ENCODE measurements at places on chromosomes 5 and 9.

DNA sequence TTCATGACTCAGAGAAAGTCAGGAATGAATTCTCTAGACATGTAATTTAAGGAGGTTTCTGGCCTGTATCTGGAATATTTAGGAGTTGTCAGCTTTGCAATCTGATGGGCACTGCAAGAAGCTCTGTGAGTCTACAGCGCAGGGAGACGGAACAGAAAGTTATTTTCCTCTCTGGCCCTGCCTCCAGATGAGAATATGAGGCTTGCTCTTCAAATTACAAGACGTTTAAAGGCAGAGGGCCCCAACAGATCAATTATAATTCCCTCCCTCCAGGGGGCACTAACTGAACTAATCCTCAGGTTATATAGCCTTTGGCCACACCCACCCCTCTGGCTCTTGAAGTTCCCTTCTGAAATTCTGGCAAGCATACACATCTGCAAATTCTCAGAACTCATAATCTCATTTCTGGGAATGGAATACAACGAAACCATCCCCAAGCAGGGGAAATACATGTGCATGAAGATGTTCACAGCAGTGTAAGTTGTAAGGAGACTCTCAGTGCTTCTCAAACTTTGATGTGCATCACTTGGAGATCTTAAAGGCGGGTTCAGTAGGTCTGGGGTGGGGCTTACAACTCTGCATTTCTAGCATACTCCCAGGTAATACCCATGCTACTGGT is 307.6 kb downstream of the CWC27 start:
- peak; percentile 52 for DNase-seq

DNA sequence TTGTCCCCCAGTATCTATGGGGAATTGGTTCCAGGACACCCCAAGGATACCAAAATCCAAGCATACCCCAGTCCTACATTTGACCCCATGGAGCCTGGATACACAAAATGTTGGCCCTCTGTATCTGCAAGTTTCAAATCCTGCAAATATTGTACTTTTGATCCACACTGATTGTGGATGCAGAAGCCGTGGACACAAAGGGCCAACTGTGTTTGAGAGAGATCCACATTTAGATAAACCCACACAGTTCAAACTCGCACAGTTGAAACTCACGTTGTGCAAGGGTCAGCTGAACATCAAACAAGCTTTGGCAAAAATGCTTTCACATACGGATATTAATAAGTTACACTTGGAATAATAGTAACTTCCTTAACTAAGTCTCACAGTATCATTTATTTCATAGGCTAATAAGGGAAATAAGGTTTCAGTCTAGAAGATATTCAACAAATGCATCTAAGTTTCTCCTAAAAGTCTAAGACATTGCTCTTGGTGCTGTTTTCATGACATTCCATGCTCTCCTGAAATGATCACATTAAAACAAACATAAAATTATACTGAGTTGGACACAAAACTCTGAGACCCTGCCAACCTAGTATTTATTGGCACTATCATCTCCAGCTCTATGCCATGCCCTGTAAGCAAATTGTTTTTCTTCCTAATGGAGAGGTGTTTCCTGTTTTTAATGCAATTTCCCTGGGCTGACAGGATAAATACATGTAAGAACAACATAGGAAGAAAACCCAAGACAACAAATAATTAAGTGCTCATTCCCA is 32.3 kb downstream of the ACTL7A start:
- DNase-seq = no peak

DNA sequence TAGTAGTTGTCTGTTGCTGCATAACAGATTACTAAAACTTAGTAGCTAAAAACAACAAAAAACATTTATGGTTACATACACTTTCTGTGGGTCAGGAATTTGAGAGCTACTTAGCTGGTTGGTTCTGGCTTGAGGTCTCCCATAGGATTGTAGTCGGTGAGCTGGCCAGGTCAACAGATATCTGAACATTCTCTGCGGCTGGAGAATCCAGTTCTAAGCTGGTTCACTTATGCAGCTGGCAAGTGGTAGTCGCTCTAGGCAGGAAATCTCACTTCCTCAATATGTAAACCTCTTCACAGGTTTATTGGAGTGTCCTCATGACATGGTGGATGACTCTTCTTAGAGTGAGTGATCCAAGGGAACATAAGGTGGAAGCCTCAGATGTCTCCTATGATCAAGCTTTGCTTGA is 65.7 kb upstream of the TNFAIP8 start:
- DNase-seq = no peak

- no peak for DNase-seq
Observed at GRCh38 chr5:115168829-115169486, 750 bp downstream of the TRIM36 start.

GRCh38 chr9:116361547-116361946 is 208.0 kb downstream of the PAPPA start:
- DNase-seq = no peak

GRCh38 chr5:176542135-176542595 is 5.0 kb upstream of the RNF44 start:
- peak; percentile 62 for DNase-seq

- DNase-seq = no peak
Observed at GRCh38 chr9:74044844-74045243, 452.3 kb upstream of the RORB start.

DNA sequence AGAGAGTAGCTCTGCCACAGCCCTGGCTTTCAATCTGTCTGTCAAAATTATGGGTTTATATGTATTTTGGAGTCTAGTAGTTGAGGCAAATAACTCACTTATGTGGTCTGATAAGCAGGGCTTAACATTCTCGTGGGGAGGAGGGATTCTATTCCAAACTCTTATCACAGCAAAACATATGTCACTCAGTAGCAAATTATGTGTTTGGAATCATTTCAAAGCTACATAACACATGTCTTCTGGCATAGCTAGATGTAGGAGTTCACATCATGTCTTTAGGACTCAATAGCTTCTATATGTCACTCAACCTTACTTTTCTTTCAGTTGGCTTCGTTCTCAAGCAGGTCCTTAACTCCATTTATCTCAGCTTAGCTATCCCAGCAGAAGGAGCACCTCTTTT is 144.5 kb upstream of the SEMA6A start:
- DNase-seq = no peak

- no peak for DNase-seq
Observed at GRCh38 chr5:143041972-143042770, 272.0 kb downstream of the ARHGAP26 start.

GRCh38 chr9:123637606-123637944 is 281.6 kb downstream of the CRB2 start:
- DNase-seq = no peak

GRCh38 chr5:78829811-78830527 is 155.1 kb downstream of the ARSB start:
- no peak for DNase-seq

DNA sequence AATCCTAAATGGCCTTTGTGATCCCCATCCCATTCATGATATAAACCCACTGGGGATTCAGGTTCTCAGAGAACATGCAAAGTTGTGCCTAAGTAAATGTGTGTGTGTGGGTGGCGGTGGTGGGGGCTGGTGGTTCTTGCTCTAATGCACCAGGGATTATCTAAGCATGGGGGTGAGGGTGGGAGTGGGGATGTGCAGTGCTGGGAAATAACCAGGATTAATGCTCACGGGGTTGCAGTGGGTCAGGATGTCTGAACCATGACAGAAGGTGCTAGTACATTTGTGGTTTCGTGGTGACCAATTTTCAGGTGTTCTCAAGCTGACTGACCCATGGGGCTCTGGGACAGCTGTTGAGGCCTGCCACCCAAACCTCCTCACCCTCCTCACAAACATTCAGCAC is 101.0 kb downstream of the ZNF608 start:
- DNase-seq = no peak

GRCh38 chr5:93998951-93999455 is 257.6 kb upstream of the POU5F2 start:
- DNase-seq = no peak

DNA sequence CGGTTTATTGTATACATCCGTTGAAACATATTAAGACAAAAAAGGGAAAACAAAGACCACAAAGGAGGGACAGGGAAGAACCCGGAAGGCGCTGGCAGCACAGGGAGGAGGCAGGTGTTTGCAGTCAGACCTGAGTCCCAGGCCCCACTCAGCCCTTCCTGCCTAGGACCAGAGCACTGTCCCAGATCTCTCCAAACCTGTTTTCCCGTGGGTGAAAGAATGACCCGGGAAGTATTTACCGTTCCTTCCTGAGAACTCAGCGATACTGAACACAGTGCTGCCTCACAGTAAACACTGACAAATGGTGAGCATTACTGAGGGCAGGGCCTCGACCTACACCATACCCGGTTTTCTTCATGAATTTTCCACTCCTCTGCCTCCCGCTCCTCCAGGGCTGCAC is 1.2 kb downstream of the ABO start:
- no peak for DNase-seq

DNA sequence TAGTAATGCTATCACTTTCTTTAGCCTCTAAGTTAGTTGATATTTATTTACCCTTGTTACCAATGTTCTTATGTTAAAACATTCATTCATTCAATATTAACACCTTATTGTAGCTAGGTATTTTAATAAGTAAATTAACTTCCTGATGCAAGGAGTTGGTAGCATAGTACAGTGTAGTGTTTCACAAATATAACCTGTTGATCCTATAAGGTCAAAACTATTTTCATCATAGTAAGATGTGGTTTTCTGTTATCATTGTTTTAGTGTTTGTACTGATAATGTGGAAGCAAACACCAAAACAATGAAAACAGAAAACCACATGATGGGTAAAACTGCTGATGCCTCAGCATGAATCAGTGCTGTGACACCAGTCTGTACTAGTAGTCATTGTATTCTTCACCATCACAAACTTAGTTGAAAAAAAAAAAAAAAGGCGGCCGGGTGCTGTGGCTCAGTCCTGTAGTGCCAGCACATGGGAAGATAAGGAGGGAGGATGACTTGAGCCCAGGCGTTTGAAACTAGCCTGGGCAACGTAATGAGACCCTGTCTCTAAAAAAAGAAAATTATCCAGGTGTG is 36.5 kb downstream of the ZCCHC7 start:
- DNase-seq = no peak

DNA sequence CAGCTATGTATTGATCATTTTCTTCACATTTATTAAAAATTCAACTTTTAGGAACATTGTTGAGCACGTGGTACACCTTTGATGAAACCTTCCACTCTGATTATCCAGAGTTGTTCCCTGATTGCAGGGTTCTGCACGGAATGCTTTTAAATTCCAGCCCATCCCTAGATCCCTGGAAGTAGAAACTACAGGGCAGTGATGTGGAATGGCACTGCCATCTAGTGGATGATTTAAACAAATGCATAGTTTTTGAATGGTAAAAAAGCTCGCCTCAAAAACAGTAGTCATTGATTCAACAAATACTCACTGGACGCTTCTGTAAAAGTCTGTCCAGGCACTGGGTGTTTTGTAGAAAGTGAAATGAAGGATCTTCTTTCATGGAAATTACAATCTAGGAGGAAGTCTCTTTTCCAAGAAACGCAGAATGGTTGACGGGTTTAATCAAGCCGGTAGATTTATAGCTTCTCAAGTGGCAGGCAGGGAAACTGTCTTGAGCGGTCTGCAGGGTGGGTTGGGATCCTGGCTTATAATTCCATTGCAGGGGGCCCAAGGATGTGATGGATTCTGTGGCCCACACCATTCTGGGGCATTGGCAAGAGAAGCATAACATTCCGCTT is 118.4 kb downstream of the ARHGAP26 start:
- DNase-seq = no peak

- no peak for DNase-seq
Observed at GRCh38 chr5:145056800-145057199, 778.3 kb downstream of the PRELID2 start.

DNA sequence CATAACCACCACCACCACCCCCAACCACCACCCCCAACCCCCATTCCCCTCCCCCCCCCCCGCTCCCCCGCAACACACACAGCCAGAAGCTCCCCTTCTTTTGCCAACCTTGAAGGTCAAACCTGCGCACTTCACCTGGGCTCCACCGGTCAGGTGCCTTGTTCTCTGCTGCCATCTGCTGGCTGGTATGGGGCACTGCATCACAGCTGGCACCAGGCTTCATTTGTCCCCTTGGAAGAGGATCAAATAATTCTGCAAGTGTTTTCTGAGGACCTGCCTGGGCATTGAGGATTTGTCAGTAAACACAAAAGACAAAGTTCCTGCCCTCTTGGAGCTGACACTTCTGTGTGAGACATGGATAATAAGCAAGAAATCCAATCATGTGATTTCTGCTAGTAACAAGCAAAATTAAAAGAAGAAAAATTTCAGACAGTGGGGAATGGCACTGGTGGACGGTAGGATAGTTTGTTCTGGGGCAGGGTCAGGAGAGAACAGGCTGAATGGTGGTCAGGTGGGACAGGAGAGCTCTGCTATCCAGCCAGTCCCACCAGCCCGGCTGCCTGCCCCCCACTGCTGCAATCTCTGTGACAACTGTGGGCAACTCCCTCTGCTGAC is 55.6 kb upstream of the LMX1B start:
- DNase-seq = peak; percentile 61

DNA sequence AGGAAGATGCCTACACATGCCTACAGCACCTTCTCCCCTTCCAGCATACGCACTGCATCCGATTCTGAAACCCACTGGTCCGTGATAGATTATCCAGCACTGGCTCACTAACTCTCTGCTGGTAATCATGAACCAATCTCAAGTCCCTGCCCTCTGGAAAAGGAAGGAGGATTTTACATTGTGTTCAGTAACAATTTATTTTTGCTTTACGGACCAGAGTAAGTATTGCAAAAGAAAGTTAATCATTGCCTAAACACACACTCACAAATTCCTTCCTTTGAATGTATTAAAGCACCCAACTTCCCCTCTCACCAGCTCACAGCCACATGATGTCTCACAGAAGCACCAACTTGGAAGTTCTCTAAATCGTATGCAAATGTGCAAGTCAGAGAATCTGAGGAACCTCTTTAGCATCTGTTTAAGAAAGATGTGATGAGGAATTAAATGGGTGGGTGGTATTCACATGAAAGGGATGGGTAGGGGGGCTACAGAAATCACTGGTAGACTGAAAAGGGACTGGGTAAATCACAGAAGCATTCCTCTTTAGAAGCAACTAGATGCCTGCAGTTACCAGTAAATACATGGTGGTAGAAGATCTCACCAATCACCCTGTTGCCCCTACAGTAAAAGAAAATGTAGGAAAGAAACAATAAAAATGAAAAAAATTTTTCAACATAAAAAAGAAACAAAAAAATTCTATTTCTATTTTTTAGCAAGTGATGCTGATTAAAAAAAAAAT is 8.4 kb downstream of the GNAQ start:
- DNase-seq = no peak

All from activated T-cell treated with anti-CD3 and anti-CD28 coated beads for 4 hours (primary cell).